IMR-90 (cell line): ENCODE measurements at places on chromosomes 5 and 9. TPM values are rescaled to one million over a fixed set of nuclear protein-coding genes. Genes with fewer than 3 reads are reported as not detected.

The CDHR2 gene
- not detected in 2 replicates for total RNA-seq

The RNF14 gene
- total RNA-seq = 78.6 and 106 TPM in 2 replicates

The DBH gene
- total RNA-seq = not detected in 2 replicates

The TTC1 gene
- 23.1 and 46.9 TPM in 2 replicates for total RNA-seq

The NTNG2 gene
- total RNA-seq = 0.28 and 0.54 TPM in 2 replicates

The NANS gene
- 306 and 313 TPM in 2 replicates for total RNA-seq

The ISL1 gene
- under 0.01 TPM in 1 of 2 replicates, not detected in the other for total RNA-seq

The PDZD2 gene
- total RNA-seq = under 0.01 TPM in 1 of 2 replicates, not detected in the other

The CER1 gene
- not detected in 2 replicates for total RNA-seq

The PCDHGA11 gene
- total RNA-seq = 5.4 and 5.8 TPM in 2 replicates

The PCDHB6 gene
- total RNA-seq = under 0.01 TPM in 1 of 2 replicates, not detected in the other

The KCNN2 gene
- 2.2 and 3.3 TPM in 2 replicates for total RNA-seq
